ENCODE measurements at places on chromosomes 4 and X.

- DNase-seq: no peak
Measured at GRCh38 chr4:7777017-7777710, 162.5 kb downstream of the AFAP1 start.

DNA sequence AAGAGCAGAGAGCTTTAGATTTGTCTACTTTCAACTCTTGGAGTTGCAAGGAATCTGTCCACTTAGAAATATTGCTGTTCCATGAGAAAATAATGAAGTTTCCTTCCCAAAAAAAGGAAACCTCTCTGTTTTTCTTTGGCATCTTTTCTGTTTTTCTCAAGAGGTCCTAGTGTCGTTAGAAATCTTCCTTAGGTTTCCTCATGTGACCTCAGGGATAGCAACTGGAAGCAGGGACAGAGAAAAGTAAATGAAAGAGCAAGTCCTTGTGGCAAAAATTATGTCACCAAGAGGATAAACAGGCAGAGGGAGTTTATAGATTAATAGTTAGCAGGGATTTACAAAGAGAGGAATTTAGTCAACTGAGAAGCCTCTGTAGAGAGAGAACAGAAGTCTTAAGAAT is 478.4 kb upstream of the ADGRL3 start:
- DNase-seq: no peak

GRCh38 chr4:127140306-127140705 is 492.5 kb upstream of the INTU start:
- DNase-seq: no peak

GRCh38 chr4:172480471-172480870 is 667.3 kb downstream of the GALNTL6 start:
- DNase-seq: no peak

DNA sequence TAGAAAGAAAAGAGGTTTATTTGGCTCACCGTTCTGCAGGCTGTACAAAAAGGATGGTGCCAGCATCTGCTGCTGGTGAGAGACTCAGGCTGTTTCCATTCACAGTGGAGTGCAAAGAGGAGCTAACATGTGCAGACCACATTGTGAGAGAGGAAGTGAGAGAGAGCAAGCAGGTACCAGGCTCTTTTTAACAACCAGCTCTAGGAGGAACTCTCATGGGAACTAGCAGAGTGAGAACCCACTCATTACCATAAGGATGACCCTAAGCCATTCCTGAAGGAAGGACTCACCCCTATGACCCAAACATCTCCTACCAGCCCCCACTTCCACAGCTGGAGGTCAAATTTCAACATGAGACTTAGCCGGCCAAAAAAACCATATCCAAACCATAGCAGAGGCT is 158.6 kb upstream of the ADGRL3 start:
- DNase-seq: no peak

GRCh38 chr4:101114936-101115372 is 232.4 kb downstream of the PPP3CA start:
- DNase-seq: no peak

GRCh38 chrX:148530464-148531077 is 30.2 kb downstream of the AFF2 start:
- DNase-seq: no peak

DNA sequence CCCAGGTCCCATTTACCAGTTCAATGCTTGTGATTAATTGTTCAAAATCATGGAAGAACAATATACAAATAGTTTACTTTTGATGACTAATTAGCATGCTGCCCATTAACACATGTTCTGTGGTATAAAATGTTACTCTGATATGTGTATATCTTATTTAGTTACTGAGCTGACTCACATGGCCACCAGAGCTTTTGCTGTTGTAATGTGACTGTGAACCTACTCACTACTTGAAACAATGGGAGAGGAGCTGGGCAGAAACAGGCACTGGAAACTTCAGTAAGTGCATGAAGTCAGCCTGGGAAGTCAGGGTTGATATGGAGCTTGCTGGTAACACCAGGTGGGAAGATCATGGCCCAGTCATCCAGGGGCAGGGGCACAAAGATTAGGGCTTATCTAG is 72.7 kb upstream of the MAD2L1 start:
- no peak for DNase-seq

DNA sequence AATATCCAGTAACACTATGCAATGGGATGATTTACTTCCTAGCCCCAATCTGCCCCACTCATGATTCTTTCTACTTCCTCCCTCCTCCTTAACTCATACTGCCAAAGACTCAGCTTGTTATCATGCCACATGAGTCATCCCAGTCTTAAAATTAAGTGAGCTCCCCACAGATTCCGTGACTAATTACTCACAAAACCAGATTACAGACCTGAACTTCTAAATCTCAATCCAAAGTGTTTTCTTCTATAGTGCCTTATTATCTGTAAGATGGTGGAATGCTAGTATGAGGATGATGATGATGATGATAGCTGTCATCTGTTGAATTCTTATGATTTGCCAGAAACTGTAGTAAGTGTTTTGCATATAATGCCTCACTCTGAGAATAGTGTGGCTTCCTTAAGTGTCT is 27.7 kb upstream of the GPC3 start:
- no peak for DNase-seq

- DNase-seq: no peak
Measured at GRCh38 chr4:91758487-91758886, 545.3 kb upstream of the GRID2 start.

- no peak for DNase-seq
Measured at GRCh38 chrX:17779434-17779833, 42.1 kb downstream of the SCML1 start.

- peak; percentile 31 for DNase-seq
Measured at GRCh38 chrX:39336671-39337311, 535.5 kb downstream of the MID1IP1 start.

GRCh38 chrX:275967-276580 is 5.1 kb upstream of the PLCXD1 start:
- DNase-seq: peak; percentile 85

DNA sequence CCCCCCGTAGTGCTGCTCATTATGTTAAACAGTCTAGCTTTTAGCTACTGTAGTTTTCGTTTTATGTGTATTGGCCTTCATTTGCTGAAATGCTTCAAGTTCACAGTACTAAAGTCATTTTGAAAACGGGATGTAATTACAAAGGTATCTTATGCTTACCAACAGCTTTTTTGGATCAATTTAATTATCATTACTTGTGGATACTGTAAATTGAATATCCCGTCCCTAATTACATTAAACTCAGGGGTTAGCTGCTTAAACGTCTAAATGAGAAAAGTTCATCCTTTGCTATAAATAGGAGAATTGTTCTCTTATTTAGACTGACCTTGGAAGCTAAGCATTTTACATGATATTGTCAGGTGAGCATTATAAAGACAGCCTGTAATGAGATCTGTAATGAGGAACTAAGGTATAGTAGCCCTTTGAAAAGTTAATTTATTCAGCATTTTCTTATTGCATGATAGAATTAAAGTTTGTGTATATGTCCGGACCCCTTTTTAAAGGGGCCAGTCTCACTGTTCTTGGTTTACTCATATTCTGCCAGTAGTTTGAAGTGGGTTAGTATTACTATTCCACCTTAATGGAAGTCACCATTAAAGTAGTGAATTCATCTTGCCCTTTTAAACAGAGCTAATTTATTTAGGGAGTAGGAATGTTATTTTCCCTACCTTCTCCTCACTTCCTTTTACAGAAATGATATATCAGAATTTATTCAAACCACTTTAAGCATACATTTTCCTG is 252.6 kb downstream of the TENM3 start:
- no peak for DNase-seq

GRCh38 chr4:76984127-76984526 is 34.6 kb downstream of the SEPTIN11 start:
- DNase-seq: no peak

DNA sequence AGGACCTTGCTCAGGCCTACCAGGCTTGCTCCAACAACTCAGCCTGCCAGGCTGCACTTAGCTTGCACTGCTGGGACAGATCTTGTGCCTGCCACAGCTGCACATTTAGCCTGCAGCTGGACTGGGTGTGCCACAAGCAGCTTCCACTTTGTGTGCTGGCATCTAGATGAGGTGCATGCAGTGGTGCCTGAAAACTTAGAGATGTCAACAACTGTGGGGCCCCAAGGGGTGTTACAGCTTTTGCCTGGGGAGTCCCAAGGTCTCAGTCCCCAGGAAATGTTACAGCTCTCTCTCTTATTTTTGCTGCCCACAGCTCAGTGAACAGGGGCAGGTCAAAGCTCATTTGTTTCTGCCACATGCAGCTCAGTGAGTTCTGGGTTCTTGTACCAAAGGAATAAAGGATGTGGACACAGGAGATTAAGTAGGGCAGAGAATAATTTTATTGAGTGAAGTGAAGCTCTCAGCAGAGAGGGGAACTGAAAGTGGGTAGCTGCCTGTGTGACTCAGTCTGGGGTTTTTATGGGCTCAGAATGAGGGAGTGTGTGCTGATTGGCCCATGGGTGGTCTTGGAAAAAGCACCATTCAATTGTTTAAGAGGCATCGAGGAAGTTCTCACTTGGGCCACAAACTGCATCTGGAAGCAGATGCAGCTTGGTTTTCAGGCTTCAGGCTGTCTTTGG is 828.3 kb downstream of the TECRL start:
- DNase-seq: no peak

- no peak for DNase-seq
Measured at GRCh38 chrX:115054876-115055275, 37.5 kb upstream of the IL13RA2 start.

DNA sequence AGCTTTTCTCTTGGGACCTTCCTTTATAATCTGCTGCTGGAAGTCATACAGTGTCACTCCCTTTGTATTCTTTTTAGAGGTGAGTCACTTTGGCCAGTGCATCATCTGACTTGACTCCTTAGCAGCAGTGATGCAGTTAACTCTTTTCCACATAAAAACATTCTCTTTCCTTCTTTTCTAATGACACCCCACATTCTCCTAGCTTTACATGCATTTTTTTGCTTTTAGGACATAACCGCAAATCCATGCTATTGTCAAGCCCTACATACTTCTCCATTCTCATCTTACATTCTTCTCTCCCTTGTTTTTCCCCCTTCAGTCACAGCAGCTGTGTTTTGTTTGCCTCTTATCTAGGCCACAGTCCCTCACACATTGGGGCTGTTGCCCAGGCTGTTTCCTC is 55.1 kb downstream of the ZNF330 start:
- no peak for DNase-seq

- DNase-seq: no peak
Measured at GRCh38 chr4:81884986-81885385, 413.3 kb upstream of the RASGEF1B start.

DNA sequence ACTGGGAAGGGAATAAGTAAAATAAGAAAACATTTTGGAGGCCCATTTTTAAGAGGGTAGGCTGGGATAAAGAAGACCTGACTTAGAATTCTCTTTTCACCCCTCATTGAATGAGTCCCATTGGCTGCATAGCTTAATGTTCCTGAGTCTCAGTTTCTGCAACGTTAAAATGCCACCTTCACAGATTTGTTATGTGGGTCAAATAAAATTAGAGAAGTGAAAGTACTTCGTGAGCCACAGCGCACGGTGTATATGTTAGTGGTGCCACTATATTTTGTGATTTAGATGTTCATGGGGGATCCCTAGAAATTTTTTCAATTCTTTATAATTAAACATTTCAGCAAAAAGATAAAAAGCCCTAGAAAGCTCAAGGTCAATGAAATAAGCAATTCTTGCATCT is 109.2 kb upstream of the HS3ST1 start:
- no peak for DNase-seq

GRCh38 chr4:77852892-77853495 is 9.6 kb upstream of the MRPL1 start:
- DNase-seq: peak; percentile 39

DNA sequence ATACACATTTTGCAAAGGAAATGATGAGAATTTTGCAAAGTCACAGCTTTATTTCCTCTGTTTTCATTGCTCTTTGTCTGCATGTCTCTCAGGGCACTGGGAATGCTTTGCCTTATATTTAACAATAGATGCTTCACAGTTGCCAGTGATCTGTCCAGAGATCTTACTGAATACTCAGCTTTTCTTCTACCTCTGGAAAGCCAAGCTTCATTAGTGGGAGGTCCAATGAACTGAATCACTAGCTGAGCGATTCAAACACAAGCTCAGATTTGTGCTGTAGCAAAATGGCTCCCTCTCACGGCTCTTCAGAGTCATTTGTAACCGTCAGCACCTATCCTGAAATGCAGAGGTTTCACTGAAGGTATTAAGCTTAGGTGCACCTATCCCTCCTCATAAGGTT is 138.9 kb downstream of the DCLK2 start:
- no peak for DNase-seq

DNA sequence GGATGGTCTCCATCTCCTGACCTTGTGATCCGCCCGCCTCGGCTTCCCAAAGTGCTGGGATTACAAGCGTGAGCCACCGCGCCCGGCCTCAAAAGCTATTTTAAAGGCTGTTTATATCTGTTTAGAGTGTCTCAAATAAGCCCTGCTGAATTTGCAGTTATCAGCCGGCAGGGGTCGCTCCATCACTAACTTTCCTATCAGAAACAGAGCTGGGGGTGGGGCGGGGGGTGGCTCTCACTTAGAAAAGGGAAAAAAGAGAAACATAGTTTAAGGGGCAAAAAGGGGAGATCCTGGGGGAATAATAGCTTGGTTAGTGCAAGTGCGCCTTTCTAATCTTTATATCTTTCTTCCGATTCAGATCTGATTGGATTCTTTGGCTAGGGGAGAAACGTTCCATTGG is 450.7 kb downstream of the UBE2NL start:
- no peak for DNase-seq

- DNase-seq: no peak
Measured at GRCh38 chr4:48898733-48899431, 7.7 kb downstream of the OCIAD2 start.

- DNase-seq: no peak
Measured at GRCh38 chr4:139844459-139845036, 178.9 kb downstream of the MGST2 start.

- no peak for DNase-seq
Measured at GRCh38 chr4:75683482-75684155, 10.4 kb upstream of the G3BP2 start.

DNA sequence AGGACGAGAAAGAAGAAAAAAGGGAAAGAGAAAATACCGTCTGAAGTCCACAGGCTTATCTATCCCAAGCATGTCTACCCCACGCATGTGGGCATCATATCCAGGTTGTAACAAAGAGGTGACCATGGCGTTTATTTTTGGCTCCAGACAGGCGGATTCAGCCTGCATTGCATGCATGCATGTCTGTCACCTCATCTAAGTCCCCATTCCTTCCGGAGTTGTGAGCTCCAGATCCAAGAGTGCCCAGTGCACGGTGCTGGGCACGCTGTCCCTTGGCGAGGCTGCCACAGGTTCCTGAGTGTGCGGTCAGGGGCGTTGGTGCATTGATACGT is 905 bp upstream of the GALNTL6 start:
- no peak for DNase-seq

All from mucosa of descending colon (tissue), 3 donors.